Right ventricle myocardium superior (tissue), 1 donor: ENCODE measurements at places on chromosomes 4 and X.

GRCh38 chr4:110704748-110705439 is 82.0 kb upstream of the PITX2 start:
- no peak for DNase-seq

GRCh38 chrX:35890699-35891098 is 28.8 kb upstream of the CFAP47 start:
- no peak for DNase-seq

GRCh38 chr4:73883306-73883705 is 14.1 kb downstream of the CXCL1 start:
- DNase-seq: no peak

GRCh38 chrX:64204252-64204651 is 1.3 kb downstream of the AMER1 start:
- peak; percentile 49 for DNase-seq

GRCh38 chr4:80655662-80656061 is 320.1 kb downstream of the CFAP299 start:
- no peak for DNase-seq

- DNase-seq: no peak
Observed at GRCh38 chr4:158778712-158779111, 9.9 kb downstream of the FNIP2 start.

- no peak for DNase-seq
Observed at GRCh38 chr4:153206534-153206933, 2.3 kb downstream of the TRIM2 start.

DNA sequence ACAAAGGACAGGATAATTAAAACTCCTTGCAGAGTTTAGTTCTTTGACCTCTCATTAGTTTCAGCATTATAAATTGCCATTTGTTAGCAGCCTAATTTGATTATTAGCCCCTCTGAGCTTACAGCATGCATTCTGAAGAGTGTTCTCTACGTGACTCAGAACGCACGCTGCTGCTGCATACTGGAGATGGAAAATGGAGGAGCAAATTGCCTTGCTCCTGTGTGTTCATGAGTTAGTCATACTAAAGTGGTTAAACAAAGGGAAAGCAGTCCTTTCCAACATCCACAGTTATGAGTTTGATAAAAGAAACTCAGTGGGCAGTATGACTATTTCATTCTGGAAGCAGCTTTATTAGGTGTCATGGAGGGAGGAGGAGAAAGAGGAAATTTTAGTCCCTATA is 922.5 kb downstream of the RPA4 start:
- DNase-seq: no peak

GRCh38 chr4:24912252-24913118 is at the start of gene CCDC149:
TSS of gene CCDC149 (minus strand) at chr4:24913042. CDS start at chr4:24912864, 178 bp downstream.
- peak; percentile 81 for DNase-seq

DNA sequence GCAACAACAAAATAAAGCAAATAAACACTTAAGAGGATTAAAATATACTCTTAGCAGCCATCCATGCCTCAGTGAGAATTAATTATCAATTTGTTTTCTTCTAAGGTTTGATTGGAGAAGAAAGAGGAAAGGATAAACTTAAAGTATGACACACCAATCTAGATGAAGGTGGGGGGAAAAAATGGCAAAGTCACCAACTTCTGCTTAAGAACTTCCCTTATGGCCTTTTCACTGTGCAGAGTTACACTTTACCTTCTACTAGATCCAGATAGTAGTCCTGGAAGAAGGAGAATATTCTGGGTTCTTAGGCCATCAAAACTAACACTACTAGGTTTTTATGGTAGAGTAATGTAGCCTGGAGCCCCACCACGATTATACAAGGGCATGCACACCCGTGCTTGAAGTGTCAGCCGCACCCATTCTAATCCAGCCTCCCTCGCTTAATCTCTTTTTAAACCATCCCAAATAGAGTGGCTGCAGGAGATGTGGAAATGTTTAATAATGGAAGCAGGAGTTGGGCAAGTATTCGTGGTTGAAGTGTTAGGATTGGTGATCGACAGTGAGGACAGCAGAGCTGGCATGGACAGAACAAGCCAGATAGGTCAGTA is 14.1 kb downstream of the ENPEP start:
- no peak for DNase-seq

DNA sequence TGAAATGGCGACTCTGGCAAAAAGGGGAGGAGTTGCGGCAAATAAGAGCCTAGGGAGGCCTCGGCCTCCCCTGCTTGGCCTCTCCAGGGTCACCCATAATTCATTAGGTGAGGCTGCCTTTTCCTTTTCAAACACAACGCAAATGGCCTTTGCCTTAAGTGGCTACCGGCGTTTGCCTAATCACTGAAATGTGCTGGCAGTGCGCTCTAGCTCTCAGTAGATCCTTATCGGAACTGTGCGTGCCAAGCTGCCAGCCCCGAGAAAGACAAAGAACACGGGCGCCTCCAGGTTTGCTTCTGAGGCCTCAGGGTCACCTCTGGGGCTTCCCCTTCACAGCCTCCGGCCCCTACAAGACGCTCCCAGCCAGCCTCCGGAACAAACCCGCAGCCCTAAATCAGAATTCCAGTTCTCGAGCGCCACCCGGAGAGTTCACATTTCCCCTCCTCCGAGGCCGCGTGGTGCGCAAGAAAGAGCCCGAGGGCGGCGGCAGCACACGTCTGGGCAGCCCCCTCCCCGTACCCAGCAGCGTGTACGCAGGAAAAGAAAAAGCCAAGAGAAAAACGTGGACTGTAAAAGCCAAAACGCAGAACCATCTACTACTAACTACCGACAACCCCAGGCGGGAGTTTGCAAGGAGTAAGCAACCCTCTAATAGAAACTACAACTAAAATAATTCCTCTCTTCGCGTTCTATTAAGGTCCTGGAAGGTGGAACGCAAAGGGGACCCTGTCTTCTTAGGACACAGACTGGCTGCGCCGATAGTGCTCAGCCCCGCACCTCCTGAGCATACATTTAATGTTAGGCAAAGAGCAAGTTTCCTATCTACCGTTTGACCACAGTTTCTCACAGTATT is 76.5 kb upstream of the BCOR start:
- DNase-seq: peak; percentile 51

DNA sequence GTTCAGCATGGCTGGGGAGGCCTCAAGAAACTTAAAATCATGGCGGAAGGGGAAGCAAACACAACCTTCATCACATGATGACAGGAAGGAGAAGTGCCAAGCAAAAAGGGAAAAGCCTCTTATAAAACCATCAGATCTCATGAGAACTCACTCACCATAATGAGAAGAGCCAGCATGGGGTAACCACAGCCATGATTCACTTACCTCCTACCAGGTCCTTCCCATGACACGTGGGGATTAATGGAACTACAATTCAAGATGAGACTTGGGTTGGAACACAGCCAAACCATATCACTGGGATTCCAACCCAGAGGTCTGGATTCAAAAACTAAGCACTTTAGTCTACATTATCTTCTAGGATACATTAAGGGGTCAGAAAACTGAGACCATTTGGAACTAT is 609.6 kb upstream of the SPANXN1 start:
- DNase-seq: no peak

DNA sequence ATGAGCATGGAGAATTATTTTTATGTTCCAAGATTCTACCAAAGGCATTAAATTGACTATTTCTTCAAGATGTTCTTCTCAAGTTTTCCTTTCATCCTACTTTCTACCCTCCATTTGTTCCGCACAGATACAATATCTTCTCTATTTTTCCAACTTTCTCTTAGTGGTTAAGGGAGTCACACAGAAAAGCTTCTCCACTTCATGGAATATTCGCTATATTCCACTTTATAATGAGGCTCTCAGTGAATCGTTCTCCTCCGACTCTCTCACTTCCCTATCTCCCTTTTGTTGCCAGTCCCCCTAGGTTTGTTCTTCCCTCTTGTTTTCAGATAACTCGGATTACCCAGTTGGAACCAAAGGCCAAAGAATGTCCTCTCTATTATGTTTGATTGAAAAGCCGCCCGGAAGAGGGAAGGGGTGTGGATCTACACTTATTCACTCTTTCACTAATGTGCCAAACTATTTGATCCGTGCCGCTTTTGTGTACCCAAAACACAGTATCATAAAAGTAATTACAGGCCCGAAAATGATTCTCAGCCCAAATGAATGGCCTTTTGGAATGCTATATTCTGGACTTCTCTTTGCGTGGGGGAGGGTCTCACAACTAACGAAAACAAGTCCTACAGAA is 1.2 kb downstream of the SH3D19 start:
- no peak for DNase-seq

GRCh38 chr4:83510442-83510841 is 25.5 kb upstream of the GPAT3 start:
- no peak for DNase-seq

DNA sequence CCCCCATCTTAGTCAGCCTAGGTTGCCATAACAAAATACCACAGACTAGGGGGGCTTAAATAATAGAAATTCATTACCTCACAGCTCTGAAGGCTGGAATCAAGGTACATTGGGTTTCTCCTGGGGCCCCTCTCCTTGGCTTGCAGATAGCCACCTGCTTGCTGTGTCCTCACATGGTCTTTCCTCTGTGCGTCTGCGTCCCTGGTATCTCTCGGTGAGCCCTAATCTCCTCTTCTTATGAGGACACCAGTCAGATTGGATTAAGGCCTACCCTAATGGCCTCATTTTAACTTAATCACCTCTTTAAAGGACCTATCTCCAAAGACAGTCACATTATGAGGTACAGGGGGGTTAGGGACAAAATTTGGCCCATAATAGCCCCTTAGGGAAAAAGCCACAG is 98.0 kb downstream of the SH3KBP1 start:
- DNase-seq: no peak

GRCh38 chrX:15505101-15505500 is 4.5 kb downstream of the BMX start:
- DNase-seq: no peak

GRCh38 chr4:125434136-125434535 is 119.4 kb downstream of the FAT4 start:
- DNase-seq: no peak

- no peak for DNase-seq
Observed at GRCh38 chr4:88729146-88729760, 31.6 kb upstream of the NAP1L5 start.

GRCh38 chrX:9019151-9019550 is 14.8 kb downstream of the FAM9B start:
- no peak for DNase-seq

DNA sequence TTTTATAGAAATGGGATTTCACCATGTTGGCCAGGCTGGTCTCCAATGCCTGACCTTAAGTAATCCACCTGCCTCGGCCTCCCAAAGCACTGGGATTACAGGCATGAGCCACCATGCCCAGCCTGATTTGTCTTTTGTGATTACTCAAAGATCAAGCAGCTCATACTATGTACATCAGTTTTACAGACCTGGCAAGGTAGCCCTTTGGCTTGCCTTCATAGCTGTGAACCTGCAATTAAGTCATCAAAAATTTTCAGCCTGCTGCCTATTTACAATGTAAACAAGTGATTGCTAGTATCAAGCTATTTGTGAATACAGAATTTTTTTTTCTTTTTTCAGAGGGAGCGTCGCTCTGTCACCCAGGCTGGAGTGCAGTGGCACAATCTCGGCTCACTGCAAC is 46.2 kb downstream of the GSX2 start:
- DNase-seq: no peak

GRCh38 chr4:148380291-148380690 is 61.9 kb downstream of the NR3C2 start:
- no peak for DNase-seq

DNA sequence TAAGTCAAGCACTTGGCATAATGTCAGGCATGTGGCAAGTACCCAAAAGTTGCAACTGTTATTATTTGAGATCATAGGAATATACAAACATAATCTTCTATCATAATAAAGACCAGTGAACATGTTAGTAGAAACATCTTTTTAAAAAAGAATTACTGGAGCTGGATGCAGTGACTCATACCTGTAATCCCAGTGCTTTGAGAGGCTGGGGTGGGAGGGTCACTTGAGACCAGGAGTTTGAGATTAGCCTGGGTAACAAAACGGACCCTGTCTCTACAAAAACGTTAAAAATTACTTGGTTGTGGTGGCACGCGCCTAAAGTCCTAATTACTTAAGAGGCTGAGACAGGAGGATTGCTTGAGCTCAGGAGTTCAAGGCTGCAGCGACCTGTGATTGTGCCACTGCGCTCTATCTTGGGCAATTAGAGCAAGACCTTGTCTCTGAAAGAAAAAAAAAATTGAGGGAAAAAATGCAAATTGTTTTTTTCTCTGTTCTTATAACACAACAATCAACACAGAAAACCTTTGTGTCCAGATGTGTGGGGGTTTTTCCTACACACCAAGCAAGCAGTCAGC is 284.3 kb downstream of the ARHGAP10 start:
- no peak for DNase-seq

- DNase-seq: no peak
Observed at GRCh38 chr4:22986881-22987280, 294.1 kb downstream of the GBA3 start.

GRCh38 chr4:87525636-87526295 is 3.4 kb downstream of the SPARCL1 start:
- no peak for DNase-seq

DNA sequence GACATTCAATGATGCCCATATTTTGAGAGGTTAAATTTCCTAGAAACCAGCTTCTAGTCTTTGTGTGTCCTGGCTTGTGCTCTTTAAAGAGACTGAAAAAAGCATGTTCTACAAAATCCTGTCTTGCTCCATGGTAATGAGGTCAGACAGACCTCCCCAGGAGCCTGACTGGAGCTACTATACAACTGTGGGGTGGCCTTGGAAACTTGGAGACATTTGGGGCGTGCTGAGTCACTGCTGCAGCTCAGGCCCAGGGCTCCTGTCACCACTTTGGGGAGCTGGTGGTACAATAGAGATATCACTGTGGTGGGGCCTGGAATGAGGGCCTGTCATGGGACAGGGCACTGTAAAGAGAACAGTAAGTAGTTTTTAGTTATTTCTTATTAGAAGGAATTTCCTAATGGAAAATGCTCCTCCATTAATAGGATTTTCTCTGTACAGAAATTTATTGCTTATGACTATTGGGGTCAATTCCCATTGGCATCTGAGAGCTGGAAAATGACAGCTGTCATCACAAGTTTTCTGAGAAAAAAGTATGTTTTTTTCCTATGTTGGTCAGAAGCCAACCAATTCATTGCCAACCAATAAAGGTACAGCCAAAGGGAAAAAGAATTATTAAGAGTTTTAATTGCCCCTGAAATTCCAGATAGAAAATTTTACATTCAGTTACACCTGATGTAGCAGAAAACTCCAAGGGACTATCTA is 207.4 kb upstream of the JADE1 start:
- DNase-seq: peak; percentile 67

GRCh38 chrX:153885968-153886903 is at the start of gene L1CAM:
TSS of gene L1CAM (minus strand) at chrX:153886173. CDS start at chrX:153875836, 10,337 bp downstream.
- no peak for DNase-seq

- no peak for DNase-seq
Observed at GRCh38 chr4:26175006-26175786, 145.6 kb upstream of the RBPJ start.

GRCh38 chrX:108036298-108036973 is 8.4 kb upstream of the VSIG1 start:
- no peak for DNase-seq
